ENCODE measurements at places on chromosomes 4 and X.
A peak's percentile ranks its signal among the peaks of the same experiment; 100 is the strongest.

DNA sequence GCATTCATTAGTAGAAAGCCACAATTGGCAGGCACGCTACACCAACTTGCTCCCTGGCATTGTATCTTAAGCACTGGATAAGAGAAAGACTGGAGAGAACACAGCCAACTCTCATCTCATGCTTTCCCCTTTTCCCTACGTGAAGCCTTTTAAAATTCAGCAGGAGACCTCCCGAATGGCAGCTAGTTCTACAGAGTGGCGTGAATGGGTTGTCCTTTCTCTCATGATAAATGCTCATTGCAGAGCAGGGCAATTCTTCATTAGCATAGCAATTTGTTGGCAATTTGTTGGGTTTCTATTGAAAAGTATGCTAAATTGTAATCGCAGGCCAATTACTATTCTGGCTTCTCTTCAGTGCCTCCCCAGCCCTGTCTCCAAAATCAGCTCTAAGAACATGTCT lies 48.0 kb downstream of the SEPTIN11 start:
- no peak for DNase-seq

GRCh38 chr4:37816719-37817118 lies 9.8 kb upstream of the PGM2 start:
- no peak for DNase-seq

DNA sequence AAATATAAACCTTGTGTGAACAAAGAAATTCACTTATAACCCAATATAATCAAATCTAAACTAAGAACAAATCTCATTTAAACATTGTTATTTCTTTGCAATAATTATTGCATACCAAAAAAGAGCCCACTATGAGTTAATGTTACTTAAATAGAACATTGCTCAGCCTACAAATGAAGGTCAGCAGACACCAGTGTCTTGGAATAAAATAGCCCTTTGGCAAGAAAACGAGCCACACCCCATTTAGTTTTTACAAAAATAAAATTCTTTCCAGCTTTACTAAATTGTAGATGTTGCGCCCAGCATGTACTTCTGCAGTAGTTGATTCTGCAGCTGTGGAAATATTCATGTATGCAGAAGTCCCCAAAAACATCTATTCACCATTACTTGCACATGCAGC lies 12.2 kb downstream of the PLS3 start:
- no peak for DNase-seq

DNA sequence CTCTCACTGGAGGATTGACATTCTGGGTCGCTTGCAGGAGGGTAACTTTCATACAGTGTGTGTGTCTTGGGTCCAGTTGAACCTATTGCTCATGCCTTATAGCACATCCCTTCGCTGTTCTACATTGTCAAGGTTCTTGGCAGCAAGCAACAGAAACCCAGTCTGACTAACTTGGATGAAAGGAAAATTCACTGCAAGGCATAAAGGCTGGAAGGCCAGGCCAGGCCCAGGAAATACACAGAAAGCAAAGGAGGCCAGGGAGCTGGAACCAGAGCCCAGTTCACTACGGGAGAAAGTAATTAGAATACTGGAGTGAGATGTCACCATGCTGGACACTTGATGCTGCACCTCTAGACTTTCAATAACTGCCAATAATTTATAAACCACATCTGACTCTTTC lies 353.8 kb upstream of the GATB start:
- no peak for DNase-seq

GRCh38 chrX:124555036-124555595 lies 208.8 kb downstream of the SH2D1A start:
- peak; percentile 91 for DNase-seq

- no peak for DNase-seq
Observed at GRCh38 chr4:6199422-6199921, 877 bp downstream of the JAKMIP1 start.

DNA sequence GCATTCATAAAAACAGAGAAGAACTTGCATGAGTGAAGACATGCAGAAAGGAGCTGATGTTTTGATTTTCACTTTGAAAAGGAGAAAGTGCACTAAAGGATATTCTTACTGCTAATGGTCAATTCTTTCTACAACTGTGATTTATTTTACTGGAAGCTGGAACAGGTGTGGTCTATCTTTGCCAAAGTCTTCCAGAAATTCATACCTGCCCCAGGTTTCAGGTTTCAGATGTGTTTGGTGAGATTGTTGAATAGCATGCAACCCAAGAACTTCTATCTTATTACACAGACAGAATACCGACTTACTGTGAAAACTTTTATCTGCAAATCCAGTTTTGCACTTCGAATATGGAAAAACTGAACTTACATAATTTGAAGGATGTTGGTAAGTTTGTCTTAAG lies 388.3 kb downstream of the PDGFC start:
- DNase-seq = no peak

- peak; percentile 58 for DNase-seq
Observed at GRCh38 chrX:40474205-40474626, 106.6 kb upstream of the ATP6AP2 start.

- DNase-seq = no peak
Observed at GRCh38 chr4:174933083-174933482, 14.9 kb downstream of the ADAM29 start.

GRCh38 chrX:49155243-49155899 lies 7.2 kb upstream of the MAGIX start:
- peak; percentile 84 for DNase-seq

DNA sequence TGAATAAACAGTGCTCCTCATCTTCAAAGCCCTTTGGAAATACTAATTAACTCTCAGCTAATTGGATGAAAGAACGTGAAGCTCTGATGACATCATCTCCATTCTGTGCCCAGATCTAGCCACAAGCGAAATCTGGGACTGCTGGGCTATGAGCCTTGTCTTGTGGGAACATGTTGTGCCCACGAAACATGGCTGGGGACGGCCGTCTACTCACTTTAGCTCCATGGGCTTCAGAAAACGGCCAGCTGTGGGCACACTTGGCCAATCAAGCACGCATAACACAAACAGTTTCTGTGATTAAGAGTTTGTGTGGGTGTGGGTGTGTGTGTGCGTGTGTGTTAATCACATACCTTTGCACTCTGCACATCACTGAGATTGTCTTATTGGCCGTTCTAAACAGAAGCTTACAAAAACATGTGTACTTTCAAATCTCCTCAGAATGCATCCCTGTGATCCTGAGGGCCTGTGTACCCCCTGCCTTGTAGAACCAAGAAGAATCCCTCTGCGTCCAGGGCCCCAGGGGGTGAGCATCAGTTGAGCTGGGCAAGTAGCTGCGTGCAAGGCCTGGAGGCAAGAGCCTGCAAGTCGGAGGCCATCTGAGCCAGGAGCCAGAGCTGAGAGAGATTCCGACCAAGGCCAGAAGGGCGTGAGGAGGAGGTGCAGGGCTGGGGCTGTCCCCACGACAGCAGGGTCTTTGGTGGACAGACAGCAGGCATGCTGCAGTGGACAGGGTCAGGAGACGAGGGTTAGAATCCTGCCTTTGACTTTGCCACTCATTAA lies 18.7 kb upstream of the ZNF185 start:
- peak; percentile 91 for DNase-seq

DNA sequence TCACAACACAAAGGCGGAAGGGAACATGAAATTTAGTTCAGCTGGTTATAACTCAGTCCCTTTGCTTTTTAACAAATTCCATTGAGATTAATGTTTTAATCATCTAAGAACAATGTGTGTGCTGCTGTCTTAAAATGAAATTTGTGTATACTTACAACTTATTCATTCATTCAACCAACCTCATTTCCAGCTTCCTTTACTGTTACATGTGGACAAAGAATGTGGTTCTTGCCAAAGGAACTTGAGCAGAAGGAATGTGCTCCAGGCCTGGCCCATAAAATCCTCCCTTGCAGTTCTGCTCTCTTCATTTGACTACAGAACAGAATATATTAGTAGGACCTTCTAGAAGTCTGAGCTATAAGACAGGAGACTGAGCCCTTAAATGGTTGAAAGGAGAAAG lies 176.8 kb upstream of the GLRA2 start:
- DNase-seq = no peak

GRCh38 chr4:11298451-11298850 lies 130.2 kb downstream of the HS3ST1 start:
- no peak for DNase-seq

DNA sequence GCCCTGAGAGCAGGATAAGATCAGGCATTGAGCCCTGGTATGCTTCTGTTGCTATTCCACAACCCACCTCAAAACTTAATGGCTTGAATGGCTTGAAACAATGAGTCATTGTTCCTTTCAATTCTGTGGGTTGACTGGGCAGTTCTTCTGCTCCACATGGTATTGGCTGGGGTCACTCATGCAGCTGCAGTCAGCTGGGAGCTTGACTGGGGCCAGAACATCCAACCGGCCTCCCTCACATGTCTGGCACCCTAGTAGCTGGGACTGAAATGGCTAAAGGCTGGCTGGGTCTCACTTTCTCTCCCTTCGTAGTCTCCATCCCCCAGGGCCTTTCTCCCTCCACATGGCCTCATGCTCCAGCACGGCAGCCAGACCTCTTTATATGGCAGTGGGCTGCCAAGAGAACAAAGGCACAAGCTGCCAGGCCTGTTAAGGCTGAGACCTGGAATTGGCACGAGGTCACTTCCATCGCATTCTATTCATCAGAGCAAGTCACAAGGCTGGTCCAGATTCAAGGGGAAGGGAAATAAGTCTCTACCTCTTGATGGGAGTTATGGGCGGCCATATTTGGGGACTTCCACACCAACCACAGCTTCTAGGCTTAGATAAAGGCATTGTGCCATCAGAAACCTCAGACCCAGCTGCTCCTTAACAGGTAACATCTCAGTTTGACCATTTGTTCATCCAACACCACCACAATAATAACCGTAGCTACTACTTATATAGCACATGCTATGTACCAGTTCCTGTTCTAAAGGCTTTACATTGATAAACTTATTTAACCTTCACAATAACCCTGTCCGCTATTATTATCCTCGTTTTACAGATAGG lies 159.7 kb upstream of the ATP6AP2 start:
- DNase-seq = no peak

- peak; percentile 19 for DNase-seq
Observed at GRCh38 chrX:150084496-150085229, 146.4 kb upstream of the EOLA2 start.

DNA sequence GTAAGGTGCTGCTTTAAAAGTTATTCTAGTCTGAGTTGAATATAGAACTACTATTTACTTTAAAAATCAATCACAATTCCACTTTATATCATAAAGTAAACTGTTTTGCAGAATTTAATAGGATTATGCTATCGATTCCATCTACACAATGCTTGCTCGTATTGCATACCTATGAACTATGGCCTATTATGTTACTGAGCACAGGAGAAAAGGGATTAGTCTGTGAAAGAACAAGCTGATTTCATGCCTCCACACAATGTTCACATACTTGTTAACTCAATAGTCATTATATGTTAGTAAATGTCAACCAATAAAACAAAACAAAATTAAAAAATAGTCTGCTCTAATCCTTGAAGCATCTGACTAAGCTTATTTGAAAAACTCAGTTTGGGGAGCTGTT lies 223.6 kb downstream of the PCDH10 start:
- DNase-seq = no peak

DNA sequence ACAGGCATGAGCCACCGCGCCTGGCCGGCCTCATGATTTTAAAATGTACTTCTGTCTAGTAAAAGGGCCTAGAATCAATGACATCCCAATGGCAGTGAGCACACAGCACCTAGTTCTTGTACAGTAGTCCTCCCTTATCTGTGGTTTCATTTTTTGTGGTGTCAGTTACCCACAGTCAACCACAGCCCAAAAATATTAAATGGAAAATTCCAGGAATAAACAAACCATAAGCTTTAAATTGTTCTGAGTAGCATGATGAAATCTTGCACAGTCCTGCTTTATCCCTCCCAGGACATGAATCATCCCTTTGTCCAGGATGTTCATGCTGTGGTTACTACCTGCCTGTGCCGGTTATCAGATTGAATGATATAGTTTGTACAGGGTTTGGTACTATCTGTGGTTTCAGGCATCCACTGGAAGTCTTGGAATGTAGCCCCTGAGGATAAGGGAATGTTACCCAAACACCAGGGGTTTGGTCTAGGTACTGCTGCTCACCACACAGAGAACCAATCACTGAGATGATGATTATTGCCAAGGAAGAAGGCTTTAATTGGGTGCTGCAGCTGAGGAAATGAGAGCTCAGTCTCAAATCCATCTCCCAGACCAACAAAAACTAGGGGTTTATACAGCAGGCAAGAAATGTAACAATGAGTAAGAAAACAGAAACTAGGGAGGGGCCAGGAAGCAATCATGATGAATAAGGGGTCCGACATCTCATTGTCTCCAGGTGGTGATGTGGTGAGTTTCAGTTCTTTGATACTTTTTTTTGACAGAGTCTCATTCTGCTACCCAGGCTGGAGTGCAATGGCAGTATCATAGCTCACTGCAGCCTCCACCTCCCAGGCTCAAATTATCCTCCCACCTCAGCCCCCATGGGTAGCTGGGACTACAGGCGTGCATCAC lies 16.2 kb upstream of the FHL1 start:
- DNase-seq = peak; percentile 86

- peak; percentile 80 for DNase-seq
Observed at GRCh38 chr4:169307576-169307975, 36.8 kb upstream of the SH3RF1 start.

DNA sequence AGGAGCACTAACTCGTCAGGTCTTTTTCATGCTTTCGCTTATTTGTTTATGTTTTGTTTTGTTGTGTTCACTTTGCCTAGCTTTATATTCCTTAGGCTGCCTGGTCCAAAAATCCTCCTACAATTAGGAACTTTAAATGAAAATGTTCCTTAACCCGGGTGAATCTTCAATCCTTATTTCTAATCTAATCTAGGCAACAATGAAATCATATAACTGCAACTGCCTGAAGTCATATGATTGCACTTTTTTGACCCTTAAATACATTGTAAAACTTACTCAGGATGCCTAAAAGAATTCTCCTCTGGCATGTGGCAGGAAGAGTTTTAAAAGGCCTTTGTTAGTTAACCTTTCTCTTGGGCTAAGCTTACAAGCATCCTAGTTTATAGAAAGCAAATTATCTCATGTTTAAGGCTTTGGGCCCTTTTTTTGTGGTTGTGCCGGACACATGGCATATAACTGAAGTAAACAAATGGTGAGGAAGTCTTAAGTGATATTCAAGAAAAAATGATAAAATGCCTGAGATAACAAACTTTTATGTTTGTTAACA lies 279.4 kb downstream of the FAT4 start:
- DNase-seq = no peak

DNA sequence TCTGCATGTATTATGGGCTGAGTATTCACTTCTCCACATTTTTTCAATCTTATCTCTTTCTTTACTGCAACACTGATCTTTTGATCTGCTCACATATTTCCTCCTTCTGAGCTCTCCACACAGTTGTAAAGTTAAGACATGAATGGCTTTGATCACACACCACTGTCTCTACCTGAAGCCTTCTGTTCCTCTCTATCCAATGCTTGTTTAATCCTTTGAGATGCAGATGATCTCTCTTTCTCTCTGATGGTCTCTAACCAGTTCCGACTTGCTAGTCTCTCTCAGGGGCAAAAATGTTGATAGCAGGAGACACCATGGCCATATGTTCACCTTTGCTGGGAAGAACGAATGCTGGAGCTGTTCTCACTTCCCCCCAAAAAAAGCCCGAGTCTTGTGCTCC lies 162.4 kb downstream of the UNC5C start:
- no peak for DNase-seq

- DNase-seq = no peak
Observed at GRCh38 chr4:165170819-165171218, 36.5 kb upstream of the KLHL2 start.

Measured in epithelial cell of esophagus (primary cell).